ENCODE measurements at places on chromosomes 3 and 15. TPM values are rescaled to one million over a fixed set of nuclear protein-coding genes. Genes with fewer than 3 reads are reported as not detected.
A peak's percentile ranks its signal among the peaks of the same experiment; 100 is the strongest.

GRCh38 chr3:194133661-194134230 is 2.2 kb upstream of the HES1 start:
- peak overlapping the region; percentile 43 for H3K4me3 ChIP-seq
- peaks cover 9% of the 10 kb centered on the region for H3K4me1 ChIP-seq
- no peaks in the 10 kb centered on the region for H3K36me3 ChIP-seq
- H3K27me3 ChIP-seq = peaks cover 12% of the 10 kb centered on the region

DNA sequence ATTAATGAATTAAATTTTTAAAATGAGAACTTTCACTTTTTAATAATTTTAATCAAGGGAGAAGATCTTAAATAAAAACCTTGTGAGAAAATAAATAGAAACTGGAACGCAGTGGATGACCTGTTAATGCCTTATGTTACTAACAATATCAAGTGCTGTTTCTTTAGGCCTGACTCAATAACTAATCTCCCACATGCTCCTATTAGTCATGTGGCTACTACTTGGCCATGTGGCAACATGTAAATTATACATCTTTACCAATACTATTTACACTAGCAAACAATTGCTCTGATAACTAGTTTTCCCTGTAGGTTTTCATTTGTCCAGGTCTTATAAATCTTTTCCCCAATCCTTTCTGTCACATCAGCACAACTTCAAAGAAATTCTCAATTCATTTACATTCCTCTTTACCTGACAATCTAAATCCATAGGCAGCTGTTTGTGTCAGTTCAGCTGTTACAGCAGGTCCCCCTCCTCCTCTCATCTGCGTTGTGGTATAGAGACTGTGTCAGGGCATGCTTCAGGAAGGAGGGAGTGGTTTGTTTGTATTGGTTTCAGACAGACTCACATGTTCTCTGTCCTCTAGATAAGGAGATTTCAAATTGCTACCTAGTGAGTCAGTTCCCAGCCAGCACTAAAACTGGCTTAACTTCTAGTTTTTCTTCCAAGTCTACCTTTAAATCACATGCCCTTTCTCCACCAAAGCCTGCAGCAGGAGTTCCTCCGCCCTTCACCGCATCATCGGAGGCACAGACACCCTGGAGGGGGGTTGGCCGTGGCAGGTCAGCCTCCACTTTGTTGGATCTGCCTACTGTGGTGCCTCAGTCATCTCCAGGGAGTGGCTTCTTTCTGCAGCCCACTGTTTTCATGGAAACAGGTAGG is 11.3 kb upstream of the C3orf52 start:
- DNase-seq = peak; percentile 74
- H3K27ac ChIP-seq = peak overlapping the region; percentile 6
- H3K36me3 ChIP-seq = no peaks in the 10 kb centered on the region
- peaks cover 6% of the 10 kb centered on the region for H3K4me1 ChIP-seq
- peak overlapping the region; percentile 24 for H3K4me3 ChIP-seq

Gene SV2B
- 7.9 TPM for total RNA-seq

Gene PYGO1
- total RNA-seq = 0.73 TPM

Gene DNAH12
- 0.77 TPM for total RNA-seq

Gene ANKUB1
- total RNA-seq = not detected
